ENCODE measurements at places on chromosomes 1 and 21. TPM values are rescaled to one million over a fixed set of nuclear protein-coding genes. Genes with fewer than 3 reads are reported as not detected.

CLIC6 gene
- 5.2 TPM for polyA plus RNA-seq

EPHA2 gene
- 13.8 TPM for polyA plus RNA-seq

VSIG8 gene
- polyA plus RNA-seq = 0.16 TPM

CELF3 gene
- 39.2 TPM for polyA plus RNA-seq

PUM1 gene
- polyA plus RNA-seq = 21.1 TPM

GRCh38 chr1:119712342-119713038 is 756 bp downstream of the PHGDH start:
- DNase-seq = peak; percentile 81

GRCh38 chr1:176628775-176629174 is 165.8 kb downstream of the PAPPA2 start:
- DNase-seq = peak; percentile 5

- no peak for DNase-seq
Measured at GRCh38 chr1:53959664-53960250, 13.6 kb downstream of the LRRC42 start.

GRCh38 chr1:183423541-183423940 is 5.4 kb upstream of the NMNAT2 start:
- no peak for DNase-seq

GRCh38 chr21:38668541-38668940 is 137.2 kb upstream of the ETS2 start:
- DNase-seq = no peak

- DNase-seq = peak; percentile 13
Measured at GRCh38 chr1:152053375-152053774, 16.6 kb upstream of the S100A11 start.

DNA sequence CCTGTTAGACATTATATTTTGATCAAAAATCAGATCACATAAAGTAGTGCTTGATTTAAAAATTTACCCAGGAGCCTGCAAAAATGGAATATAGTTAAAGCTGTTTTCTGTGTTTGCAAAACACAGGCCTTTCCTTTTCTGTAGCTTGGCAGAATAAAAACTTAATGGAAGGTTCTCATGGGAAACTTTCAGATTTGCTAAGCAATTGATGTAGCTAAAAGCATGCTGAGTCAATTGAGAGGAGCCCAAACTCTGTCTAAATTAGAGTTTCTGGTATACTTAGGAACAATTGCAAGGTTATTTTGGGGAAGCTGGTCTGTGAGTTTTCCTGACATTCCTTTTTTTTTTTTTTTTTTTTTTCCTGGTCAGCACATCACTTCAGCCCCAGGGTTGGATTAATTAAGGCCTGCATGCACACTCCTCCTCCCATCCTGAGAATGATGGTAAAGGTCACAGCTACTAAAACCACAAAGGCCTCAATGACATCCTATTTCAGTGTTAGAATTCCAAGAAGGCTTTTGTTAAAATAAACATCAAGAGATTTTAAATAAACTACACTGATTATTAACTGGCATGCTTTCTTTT is 608.7 kb downstream of the PLPP3 start:
- DNase-seq = no peak

DNA sequence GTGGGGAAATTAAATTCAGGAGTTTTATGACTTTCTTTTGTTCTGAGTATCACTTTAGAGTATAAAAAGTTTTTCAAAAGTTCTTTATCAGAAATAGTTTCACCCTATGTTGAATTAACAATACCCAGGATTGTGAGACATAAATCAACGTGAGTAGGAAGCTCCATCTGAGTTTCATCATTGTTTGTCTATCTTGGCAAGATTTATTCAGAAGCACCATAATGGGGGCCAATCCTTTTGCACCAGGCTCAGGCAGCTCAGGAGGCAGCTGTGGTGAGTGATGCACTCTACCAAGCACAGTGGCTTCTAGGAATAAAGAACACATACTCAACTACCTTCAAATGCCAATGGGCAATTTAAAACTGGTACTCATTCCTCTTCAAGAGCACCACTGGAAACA is 12.0 kb downstream of the CREG1 start:
- no peak for DNase-seq

DNA sequence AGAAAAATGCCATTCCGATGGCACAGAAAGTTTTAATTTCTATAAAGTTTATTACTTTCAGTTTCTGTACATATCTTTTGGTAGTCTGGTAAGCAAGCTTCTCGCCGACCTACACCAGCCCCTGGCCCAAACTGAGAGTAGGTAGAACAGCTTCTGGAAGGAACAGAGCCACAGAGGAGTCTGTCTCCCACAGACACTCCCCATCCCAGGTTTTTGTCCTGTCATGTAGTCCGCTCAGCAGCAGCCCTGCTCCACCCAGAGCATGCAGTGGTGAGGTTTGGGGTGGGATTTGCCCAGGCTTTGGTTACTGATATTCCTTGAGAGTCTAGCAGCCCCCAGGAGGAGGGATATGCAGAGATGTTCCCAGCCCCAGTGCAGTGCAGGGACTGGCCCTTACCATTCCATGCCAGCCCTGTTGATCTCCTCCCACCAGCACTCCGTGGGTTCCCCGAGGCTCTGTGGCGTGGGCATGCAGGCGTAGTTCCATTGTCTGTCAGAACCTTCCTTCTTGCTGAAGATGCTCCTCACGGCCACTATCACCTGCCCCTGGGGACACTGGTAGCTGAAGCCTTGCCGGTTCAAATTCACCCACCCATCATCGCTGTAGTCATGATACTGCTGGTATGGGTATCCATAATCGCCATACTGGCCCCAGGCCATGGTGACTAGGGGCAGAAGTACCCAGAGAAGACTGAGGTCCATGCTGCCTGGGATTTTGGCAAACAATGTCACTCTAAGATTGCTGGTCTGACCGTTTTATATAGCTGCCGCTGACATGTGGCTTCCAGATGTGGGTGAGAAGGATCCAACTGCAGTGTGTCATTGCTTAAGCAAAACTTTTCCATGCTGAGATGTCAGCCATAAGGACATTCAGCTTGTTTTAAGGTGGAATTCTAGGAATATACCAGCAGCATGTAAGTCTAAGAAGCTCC is at the start of gene DPT:
TSS of gene DPT (minus strand) at position 734 of the 932 bp plus-strand sequence. CDS start at position 702, 32 bp downstream.
- no peak for DNase-seq

- no peak for DNase-seq
Measured at GRCh38 chr21:46607636-46608035, 2.8 kb upstream of the S100B start.

- no peak for DNase-seq
Measured at GRCh38 chr1:221933814-221934213, 191.9 kb upstream of the DUSP10 start.

GRCh38 chr1:109885589-109885988 is 25.1 kb upstream of the CSF1 start:
- no peak for DNase-seq

GRCh38 chr1:204383163-204383904 is 23.6 kb upstream of the PLEKHA6 start:
- no peak for DNase-seq
